GM23248 (cell line): ENCODE measurements at places on chromosomes 4 and X. TPM values are rescaled to one million over a fixed set of nuclear protein-coding genes. Genes with fewer than 3 reads are reported as not detected.

DNA sequence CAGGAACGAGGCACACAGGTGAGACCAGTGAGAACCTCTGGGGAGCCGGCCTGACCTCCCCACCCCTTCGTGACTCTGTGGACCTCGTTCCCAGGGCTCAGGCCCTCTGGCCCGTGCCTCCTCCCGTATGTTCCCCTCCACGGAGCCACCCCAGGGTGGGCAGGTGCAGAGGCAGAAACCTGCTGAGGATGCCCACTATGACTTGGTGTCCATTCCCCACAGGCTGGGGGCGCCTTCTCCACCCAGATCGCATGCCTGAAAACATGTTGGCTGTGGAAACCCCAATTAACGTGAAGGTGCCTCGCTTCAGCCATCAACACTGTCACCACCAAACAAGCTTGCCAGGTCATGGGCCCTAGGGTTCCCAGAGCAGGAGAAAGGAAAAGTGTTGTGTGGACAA is 27.0 kb downstream of the BLOC1S4 start:
- H3K4me3 ChIP-seq: no peak overlapping the region
- H3K27me3 ChIP-seq: no peaks in the 10 kb centered on the region
- H3K27ac ChIP-seq: no peak overlapping the region

Gene GLUD2
- total RNA-seq: 0.97 and 1.6 TPM in 2 replicates

GRCh38 chrX:13689741-13690211 is 848 bp downstream of the RAB9A start:
- peak overlapping the region; percentile 97 for H3K4me3 ChIP-seq
- peak overlapping the region; percentile 97 for H3K27ac ChIP-seq
- H3K4me1 ChIP-seq: peaks cover 24% of the 10 kb centered on the region
- H3K27me3 ChIP-seq: no peaks in the 10 kb centered on the region

DNA sequence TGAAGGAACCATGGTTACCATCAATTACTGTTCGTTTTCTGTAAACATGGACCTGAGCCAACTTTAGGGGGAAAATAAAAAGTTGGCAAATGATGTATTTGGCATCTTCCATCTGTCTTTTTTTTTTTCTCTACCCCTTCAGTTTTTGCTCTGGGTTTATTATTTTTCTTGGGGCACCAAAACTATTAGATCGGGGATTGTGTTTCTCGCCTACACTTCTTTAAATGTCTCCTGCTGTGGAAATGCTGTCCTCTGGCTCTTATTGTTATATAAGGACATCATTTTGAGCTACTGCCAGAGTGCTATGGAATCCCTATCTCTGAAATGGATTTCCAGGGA is 234.0 kb upstream of the SLIT2 start:
- H3K27me3 ChIP-seq: no peaks in the 10 kb centered on the region
- no peak for DNase-seq
- peak overlapping the region; percentile 67 for H3K27ac ChIP-seq
- H3K36me3 ChIP-seq: no peaks in the 10 kb centered on the region

DNA sequence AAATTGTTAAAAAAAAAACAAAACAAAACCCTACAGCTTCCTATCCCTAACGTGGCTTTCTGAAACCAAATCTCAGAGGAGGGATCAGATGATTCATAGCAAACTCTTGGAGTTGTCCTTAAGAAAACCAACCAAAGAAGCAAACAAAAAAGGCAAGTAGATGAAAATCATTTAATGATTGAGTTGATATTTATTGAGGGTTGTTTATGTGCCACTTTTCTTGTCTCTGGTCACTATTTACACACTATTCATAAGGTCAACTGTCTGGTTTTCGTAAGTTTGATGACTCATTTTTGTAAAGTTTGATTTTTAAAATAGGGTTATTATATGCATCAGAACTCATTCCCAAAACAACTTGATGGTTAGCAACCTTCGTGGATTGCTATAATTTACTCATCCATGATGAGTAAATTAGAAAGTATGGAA is 133.4 kb downstream of the UNC5C start:
- H3K27ac ChIP-seq: no peak overlapping the region
- DNase-seq: no peak
- no peaks in the 10 kb centered on the region for H3K27me3 ChIP-seq
- H3K4me3 ChIP-seq: no peak overlapping the region

GRCh38 chr4:109574931-109575804 is 15.1 kb downstream of the MCUB start:
- H3K4me1 ChIP-seq: no peaks in the 10 kb centered on the region
- no peak overlapping the region for H3K27ac ChIP-seq
- no peak overlapping the region for H3K4me3 ChIP-seq
- no peaks in the 10 kb centered on the region for H3K36me3 ChIP-seq
- no peaks in the 10 kb centered on the region for H3K27me3 ChIP-seq

Gene GPR173
- 0.86 and 2.7 TPM in 2 replicates for total RNA-seq

Gene DUSP21
- not detected in 2 replicates for total RNA-seq

Gene F8A2
- total RNA-seq: not detected in 2 replicates

GRCh38 chr4:173685165-173685830 is 155.3 kb upstream of the HAND2 start:
- H3K4me3 ChIP-seq: no peak overlapping the region
- no peaks in the 10 kb centered on the region for H3K27me3 ChIP-seq
- no peaks in the 10 kb centered on the region for H3K4me1 ChIP-seq
- no peak overlapping the region for H3K27ac ChIP-seq
- no peaks in the 10 kb centered on the region for H3K36me3 ChIP-seq

- no peak overlapping the region for H3K27ac ChIP-seq
- H3K27me3 ChIP-seq: no peaks in the 10 kb centered on the region
- H3K4me1 ChIP-seq: no peaks in the 10 kb centered on the region
- no peak overlapping the region for H3K4me3 ChIP-seq
- H3K36me3 ChIP-seq: no peaks in the 10 kb centered on the region
- DNase-seq: peak; percentile 67
These were observed 8.1 kb upstream of the GPR119 start for GRCh38 chrX:130393451-130394074.

DNA sequence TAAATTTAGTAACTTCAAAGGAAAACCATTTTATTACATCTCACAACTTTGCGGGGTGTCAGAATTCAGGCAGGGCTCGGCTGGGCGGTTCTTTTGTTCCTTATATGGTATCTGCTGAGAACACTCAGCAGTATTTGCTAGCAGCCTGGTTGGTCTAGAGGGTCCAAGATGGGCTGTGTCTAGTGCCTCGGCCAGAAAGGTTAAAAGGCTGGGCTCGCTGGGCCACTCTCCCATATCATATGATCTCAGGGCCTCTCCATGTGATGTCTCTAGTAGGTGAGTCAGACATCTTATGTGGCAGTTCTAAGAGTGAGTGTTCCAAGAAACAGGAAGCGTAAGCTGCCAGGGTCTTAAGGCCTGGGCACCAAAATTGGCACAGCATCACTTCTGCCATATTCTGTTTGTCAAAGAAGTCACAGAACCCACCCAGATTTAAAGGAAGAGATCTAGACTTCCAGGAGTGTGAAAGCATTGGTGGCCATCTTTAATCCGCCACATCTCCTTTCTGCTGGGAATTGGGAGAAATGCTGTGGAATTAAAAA is 100.9 kb upstream of the ATP6AP2 start:
- no peak overlapping the region for H3K27ac ChIP-seq
- no peak for DNase-seq
- no peaks in the 10 kb centered on the region for H3K36me3 ChIP-seq
- no peak overlapping the region for H3K4me3 ChIP-seq
- no peaks in the 10 kb centered on the region for H3K4me1 ChIP-seq

- H3K4me3 ChIP-seq: no peak overlapping the region
- DNase-seq: peak; percentile 7
These were observed 56.9 kb upstream of the ABCG2 start for GRCh38 chr4:88215351-88215750.
